ENCODE measurements at places on chromosomes 3 and 15.

GRCh38 chr15:32694222-32694983 is 23.4 kb upstream of the GREM1 start:
- DNase-seq: no peak

DNA sequence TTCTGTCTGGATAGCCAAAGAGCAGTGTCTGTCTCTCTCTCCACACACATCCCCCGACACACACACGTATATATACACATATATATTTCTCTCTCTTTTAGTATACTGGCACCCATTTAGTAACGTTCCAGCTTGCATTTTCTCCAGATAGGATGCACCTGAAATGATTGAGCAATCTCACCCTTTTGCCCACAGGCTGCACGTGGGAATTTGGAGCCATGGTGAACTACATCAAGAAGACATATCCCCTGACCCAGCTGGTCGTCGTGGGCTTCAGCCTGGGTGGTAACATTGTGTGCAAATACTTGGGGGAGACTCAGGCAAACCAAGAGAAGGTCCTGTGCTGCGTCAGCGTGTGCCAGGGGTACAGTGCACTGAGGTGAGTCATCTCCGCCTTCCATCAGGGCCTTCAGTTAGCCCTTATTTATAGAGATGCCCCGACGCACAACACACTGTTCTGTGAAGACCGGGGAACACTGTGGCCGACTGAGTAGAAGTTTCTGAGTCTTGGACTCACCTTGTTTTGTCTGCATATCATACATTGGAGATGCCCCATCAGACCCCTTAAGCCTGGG is 45.7 kb downstream of the RLBP1 start:
- no peak for DNase-seq

- DNase-seq: no peak
Observed at GRCh38 chr15:36361351-36361870, 218.0 kb upstream of the CDIN1 start.

GRCh38 chr3:124057420-124057819 is 65.5 kb upstream of the ROPN1 start:
- no peak for DNase-seq

DNA sequence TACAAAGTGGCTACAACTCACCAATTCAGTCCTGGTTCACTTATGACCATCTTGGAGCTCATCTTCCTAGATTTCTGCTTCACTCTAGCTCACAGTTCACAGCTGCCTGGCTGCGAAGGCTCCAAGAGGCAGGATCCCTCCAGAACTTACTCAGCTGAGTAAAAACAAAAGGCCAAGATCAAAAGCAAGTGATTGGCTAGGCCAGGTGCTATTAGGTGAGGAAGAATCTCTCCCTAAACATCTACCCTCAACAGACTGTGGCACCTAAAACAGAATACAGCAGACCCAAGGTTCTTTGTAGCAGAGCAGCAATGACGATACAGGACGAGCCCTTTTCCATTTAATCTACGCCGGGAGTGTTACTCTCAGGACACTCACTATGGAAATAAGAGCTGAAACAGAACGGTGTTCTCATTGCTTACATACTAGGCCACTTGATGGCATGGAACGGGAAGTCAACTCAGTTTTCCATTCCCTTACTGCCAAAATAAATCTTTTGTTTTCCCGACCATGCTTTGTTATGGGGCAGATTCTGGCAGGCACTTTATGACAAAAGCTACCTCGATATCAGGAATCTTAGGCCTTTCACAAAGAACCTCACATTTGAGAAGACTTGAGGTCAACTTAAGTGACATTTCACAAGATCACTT is 901 bp downstream of the ICE2 start:
- peak; percentile 41 for DNase-seq

DNA sequence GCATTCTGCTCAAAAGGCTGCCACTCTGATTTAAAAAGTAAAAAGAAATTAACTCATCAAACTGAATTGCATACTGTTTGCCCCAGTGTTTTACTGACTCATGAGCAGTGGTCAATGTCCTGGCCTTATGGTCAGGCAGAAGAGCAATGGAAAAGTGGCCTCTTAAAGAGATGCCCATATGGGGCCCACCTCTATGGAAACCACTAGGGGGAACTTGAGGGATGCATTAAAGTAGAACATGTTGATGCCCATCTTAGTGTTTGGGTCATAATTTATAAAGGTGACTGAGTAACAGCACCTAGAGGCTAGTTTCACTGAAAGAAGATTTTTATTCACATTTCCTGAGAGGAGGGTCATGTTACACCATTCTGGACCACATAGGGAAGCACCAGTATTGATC is 66.5 kb upstream of the RNU6-1 start:
- DNase-seq: no peak

GRCh38 chr15:93362821-93363220 is 273.8 kb upstream of the RGMA start:
- DNase-seq: no peak

- DNase-seq: no peak
Observed at GRCh38 chr3:172213200-172213599, 173.8 kb downstream of the FNDC3B start.

- no peak for DNase-seq
Observed at GRCh38 chr3:149648525-149648924, 9.3 kb downstream of the WWTR1 start.

- DNase-seq: no peak
Observed at GRCh38 chr3:121981473-121981872, 40.6 kb downstream of the ILDR1 start.

DNA sequence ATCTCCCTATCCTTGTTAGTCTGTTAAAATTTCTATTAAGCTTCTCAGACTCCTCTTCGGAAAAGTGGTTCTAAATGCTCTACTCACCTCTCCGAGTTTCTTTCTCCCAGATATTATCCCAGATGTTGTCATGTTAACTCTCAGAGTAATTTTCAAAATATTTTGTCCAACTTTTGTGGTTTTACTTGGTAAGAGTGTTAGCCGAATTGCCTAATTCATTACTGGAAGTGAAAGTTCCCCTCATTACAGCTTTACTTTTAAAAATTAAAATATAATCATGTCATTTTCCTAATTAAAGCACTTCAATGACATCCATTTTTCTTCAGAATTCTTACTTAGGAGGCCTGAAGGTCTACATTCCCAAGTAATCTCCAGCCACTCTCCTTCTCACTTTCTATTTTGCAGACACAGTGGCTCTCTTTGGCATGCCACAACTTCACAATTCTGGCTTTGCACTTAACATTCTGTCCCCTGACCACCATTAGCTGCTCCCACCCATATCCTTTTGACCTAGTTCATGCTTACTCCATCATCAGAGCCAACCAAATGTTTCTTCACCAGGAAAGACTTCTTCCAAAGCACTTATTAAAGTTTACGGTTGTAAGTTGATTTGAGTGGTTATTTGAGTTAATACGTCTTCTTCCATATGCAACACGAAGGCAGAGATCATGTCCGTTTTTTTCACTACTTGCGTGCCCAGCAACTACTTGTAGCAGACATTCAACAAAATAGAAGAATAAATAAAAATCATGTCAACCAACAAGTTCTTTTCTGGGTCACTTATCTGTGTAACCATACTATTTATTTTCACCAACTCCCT is 10.2 kb upstream of the TIPARP start:
- no peak for DNase-seq
